Stimulated activated CD4-positive, alpha-beta T cell treated with anti-CD3 and anti-CD28 coated beads, Interleukin-4, amount 100 ng/mL, for 48 hours (primary cell): ENCODE measurements at places on chromosomes 1 and 21.

DNA sequence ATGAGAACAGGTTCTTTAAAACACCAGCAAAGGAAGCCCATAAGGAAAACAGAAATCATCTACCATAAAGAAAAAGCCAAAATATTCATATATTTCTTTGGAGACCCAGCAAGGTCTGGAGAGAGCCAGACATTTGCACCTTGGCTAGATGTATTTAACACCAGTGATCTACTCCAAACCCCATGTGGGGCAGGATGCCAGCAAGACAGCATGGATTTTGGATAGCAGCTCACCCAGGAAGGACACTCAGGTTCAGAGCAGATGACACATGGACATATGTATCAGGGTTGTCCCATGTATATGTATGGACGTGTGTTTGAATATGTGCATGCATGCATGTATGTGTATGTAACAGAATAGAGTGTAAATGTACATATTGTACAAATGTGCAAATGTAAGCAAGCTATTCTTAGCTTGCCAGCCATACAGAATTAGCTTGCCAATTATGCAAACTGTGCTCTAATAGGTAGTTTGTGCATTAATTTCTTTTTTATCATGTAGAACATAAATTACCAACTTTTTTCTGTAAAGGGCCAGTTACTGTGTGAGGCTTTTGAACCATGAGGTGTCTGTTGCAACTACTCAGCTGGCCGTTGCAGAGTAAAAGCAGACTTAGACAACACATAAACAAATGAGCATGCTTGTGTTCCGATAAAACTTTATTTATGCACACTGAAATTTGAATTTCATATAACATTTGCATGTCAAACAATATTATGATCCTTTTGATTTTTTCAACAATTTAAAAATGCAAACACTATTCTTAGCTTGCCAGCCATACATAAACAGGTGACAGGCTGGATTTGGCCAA, 73.5 kb upstream of the KAZN start:
- no peak for DNase-seq

- no peak for DNase-seq
These were observed 320.9 kb upstream of the C1orf87 start for GRCh38 chr1:60394436-60394835.

- DNase-seq: no peak
These were observed 18.0 kb downstream of the SLC2A7 start for GRCh38 chr1:9008236-9008635.

DNA sequence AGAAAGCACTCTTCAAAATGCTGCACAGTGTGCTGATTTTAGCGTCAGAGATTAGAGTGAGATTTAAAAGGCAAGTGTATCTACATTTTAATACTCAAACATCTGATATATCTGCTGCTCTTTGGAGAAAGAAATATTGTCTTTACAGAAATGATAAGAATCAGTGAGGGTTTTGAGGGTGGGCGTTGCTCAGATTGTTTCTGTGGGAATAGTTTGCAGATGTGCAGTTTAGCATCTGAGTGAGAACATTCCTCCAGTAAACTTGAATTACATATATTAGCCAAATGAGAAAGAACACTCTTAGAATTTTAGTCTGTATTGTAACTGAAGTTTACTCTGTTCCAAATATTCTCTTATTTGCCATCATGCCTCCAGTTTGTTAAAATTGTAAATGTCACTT, 549.2 kb downstream of the NEGR1 start:
- DNase-seq: no peak

GRCh38 chr1:150730130-150730721, 9.5 kb upstream of the HORMAD1 start:
- no peak for DNase-seq

- DNase-seq: no peak
These were observed 22.9 kb downstream of the ANGPTL7 start for GRCh38 chr1:11211925-11212587.

GRCh38 chr1:1305300-1306069, 2.2 kb downstream of the ACAP3 start:
- DNase-seq: peak; percentile 45

GRCh38 chr1:245988393-245989078, 518.5 kb downstream of the SMYD3 start:
- no peak for DNase-seq

DNA sequence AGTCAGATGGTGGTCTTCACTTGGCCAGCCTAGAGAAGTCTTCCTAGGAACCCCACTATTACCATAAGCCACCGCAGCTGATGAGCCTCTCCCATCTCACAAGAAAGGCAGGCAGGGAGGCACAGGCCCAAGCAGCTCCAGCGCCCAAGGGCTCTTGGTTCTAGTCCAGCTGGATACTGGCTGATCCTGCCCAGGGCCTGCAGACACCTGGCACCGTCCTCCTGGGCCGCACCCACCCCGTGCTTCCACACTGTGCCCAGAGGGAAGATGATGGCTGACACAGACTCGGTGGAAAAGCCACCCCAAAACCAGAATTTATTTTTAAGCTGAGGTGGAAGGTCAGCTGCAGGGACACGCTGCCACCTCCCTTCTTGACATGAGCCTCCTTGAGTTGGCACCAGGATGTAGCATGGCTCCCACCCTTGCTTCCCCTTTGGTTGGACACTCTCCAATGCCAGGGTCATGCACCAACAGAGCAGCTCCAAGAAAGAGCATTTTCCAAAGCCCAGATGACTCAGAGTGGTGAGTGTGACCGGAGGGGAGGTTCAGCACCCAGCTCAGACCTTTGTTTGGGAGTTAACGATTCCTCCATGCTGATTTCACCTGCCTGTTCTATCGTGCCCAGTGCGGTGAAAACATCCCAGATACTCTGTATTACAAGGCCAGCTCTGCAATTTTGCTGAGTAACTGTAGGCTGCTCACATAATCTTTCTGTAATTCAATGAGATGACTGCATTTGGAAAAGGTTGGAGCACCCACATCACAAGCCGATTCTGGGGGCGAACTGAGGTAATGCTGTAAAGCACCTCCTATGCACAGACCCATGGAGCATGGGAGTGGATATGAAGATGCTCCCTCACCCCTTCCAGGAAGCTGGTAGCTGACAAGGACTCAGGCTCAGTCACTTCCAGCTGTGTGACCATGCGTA, 63.1 kb upstream of the SLC2A1 start:
- DNase-seq: no peak

DNA sequence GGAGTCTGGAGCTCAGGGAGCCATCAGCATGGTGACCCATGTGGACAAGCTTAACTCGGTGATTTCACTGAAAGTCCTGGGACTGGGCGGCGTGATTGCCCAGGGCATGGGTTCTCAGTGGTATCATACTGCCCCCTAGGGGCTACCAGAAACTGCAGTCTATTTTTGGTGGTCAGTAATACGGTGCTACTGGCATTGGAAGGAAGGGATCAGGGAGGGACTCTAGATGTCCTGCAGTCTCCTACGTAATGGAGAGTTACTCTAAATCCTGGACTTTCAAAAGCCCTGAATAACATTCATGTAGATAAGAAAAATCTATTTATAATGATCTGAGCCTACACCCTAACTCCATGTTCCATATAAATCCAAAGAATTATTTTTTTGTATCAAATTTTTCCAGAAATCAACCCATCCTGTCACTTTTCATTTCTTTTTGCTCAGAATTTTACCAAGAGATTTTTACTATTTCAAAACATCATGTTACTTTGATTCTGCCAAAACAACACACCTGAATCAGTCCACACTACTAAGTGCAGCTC, 37.3 kb downstream of the PABPC4 start:
- DNase-seq: peak; percentile 17

DNA sequence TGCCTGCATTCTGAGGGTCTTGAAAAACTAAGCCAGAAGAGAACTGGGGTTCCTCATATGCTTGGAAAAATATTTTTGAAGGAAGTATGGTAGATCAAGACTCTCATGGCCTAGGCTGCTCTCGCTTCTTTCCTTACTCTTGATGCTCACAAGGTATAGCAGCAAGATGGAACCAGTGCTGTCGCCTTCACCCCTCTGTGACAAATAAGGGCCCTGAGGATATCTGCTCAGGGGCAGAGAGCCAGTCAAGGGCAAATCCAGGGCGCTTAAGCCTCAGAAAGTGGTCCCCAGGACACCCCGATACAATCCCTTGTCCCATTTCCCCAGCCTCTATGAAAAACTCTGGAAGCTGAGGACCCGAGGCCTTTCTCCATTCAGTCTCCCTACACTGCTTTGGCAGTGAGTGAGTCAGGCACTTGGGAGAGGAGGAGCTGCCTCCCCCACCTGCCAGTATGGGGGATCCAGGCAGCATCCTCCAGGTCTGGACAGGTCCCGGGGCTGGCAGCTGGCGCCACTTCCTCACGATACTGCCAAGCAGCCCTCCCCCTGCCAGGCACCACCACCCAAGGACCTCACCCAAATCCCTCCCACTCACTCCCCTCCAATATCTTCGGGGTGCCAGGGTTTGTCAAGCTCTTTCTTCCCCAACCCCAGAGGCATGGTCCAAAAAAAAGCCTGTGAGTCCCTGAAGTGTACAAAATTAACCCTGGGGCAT, 1.3 kb downstream of the IGSF9 start:
- DNase-seq: no peak

GRCh38 chr1:116144151-116144550, 33.0 kb downstream of the MAB21L3 start:
- no peak for DNase-seq

- DNase-seq: no peak
These were observed 599.7 kb downstream of the KIF26B start for GRCh38 chr1:245754463-245754961.

GRCh38 chr1:197890936-197891335, 11.5 kb upstream of the C1orf53 start:
- no peak for DNase-seq

DNA sequence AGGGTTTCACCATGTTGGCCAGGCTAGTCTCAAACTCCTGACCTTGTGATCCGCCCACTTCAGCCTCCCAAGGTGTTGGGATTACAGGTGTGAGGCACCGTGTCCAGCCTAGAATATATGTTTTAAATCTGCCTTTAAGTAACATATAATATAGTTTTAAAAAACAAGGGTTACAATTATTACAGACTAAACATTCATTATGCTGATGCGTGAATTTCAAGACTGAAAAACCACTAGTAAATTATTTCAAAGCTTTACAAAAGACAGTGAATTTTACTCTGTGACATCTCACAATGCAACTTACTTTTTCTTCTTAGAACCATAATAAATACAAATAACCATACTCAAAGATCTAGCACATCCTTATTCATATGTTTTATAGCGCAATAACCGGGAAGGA, 24.7 kb downstream of the ZNF684 start:
- no peak for DNase-seq

- DNase-seq: no peak
These were observed 993 bp downstream of the PDZK1 start for GRCh38 chr1:145706086-145706664.

GRCh38 chr1:173663159-173663558, 6.5 kb downstream of the ANKRD45 start:
- no peak for DNase-seq

DNA sequence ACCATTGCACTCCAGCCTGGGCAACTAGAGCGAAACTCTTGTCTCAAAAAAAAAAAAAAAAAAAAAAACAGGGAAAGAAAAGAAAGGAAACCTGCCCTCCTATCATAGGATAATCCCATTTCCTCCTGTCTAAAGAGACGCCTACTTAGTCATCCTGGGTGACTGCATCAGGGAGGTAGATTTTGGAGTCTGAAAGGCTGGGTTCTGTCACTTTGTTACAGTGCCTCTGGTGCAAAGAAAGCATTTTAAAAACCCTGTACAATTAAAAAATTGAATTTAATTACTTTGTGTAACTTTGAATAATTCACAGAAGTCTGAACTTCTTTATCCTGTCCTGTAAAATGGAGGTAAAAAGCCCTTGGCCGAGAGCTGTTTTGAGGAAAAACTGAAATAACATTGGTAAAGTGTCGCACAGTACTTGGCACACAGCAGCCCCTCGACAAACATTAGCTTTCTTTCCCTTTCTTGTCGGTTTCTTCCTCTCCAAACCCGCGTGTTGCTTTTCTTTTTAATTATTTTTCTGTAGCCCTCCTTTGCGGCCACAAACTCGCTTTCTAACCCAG, 657 bp upstream of the HDAC1 start:
- DNase-seq: no peak

DNA sequence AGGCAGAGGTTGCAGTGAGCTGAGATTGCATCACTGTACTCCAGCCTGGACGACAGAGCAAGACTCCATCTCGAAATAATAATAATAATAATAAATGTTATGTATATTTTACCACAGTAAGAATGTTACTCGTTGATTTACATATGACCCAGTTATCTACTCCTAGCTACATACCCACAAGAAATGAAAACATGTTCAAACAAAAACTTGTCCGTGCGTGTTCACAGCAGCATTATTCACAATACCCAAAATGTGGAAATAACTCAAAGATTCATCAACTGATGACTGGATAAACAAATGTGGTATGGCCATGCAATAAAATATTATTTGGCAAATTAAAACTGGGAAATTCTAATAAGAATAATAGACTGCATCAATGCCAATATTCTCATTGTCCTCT, 31.7 kb upstream of the ENSA start:
- no peak for DNase-seq

- no peak for DNase-seq
These were observed 3.7 kb downstream of the CD1A start for GRCh38 chr1:158257888-158258287.

GRCh38 chr21:45893740-45894449, 87.7 kb upstream of the COL6A1 start:
- DNase-seq: no peak

GRCh38 chr1:109971559-109971958, 13.0 kb upstream of the AHCYL1 start:
- DNase-seq: no peak

DNA sequence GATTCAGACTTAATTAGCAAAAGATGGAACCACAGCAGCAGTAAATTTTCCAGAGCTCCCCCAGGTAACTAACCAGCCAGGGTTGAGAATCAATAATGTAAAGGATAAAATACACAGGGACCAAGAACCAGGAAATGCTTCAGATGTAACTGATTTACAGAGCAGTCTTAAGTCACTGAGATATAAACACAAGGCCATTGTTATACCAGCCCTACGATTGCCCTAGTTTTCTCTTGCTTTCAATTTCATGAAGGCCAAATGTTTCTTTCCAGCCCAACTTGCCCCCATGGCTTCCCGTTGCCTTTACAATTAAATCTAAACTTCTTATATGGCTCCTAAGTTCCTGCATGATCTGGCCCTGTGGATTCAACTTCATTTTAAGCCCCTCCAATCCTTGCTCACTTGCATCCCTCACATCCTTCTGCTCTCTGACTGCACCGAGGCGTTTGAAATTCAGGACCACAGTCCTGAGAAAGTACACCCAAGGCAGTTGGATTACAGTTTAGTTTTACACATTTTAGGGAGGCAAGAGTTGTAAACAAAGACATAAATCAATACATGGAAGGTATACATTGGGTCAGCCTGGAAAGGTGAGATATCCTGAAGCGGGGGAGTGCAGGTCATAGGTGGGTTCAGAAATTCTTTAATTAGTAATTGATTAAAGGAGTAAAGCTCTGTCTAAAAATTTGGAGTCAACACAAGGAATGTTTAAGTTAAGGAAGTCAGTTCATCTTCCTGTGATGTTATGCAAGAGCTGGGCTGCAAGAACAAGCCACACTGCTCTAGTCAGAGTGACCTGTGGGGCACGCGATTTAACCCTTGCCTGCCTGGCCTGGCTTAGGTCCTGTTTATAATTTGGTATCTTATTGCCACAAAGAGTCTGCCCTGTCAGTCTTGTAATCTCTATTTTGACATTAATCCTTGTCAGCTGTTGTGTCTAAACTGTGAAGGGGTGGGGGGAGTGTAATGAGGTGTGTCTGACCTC, 69.9 kb upstream of the COG2 start:
- no peak for DNase-seq

GRCh38 chr1:103084181-103084580, 24.1 kb downstream of the COL11A1 start:
- DNase-seq: no peak
